ENCODE measurements at places on chromosomes 5 and 9. TPM values are rescaled to one million over a fixed set of nuclear protein-coding genes. Genes with fewer than 3 reads are reported as not detected.

- no peaks in the 10 kb centered on the region for H3K4me1 ChIP-seq
- H3K27me3 ChIP-seq, result peaks cover 9% of the 10 kb centered on the region
- no peak for DNase-seq
- H3K27ac ChIP-seq, result no peak overlapping the region
Observed at GRCh38 chr5:173645437-173645807, 29.0 kb upstream of the BOD1 start.

- peaks cover 74% of the 10 kb centered on the region for H3K36me3 ChIP-seq
- no peak for DNase-seq
- no peak overlapping the region for H3K27ac ChIP-seq
Observed at GRCh38 chr5:40828021-40828631, 6.9 kb downstream of the RPL37 start.

The PCDHB10 gene
- not detected for total RNA-seq

The NMUR2 gene
- not detected for total RNA-seq

The MEF2C gene
- total RNA-seq, result 8.9 TPM

DNA sequence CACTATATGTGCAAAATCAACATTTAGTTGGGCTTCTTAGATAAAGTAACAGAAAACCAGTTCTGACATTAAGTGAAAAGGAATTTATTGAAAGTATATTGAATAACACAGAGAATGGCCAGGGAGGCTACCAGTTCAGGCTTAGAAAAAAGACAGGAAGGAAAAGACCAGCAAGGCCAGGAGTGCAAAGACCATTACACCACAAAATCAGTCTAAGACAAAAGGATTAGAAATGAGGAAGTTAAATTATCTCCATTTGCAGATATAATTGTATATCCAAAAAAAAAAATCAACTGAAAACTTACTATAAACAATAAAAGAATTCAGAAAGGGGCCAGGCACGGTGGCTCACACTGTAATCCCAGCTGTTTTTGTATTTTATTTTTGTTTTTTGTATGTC, 4.8 kb upstream of the TEX10 start:
- H3K36me3 ChIP-seq, result peaks cover 14% of the 10 kb centered on the region
- H3K4me3 ChIP-seq, result no peak overlapping the region
- peaks cover 20% of the 10 kb centered on the region for H3K4me1 ChIP-seq
- H3K27ac ChIP-seq, result no peak overlapping the region

GRCh38 chr9:32264170-32264864, 120.1 kb upstream of the ACO1 start:
- DNase-seq, result no peak
- H3K4me3 ChIP-seq, result no peak overlapping the region
- H3K27ac ChIP-seq, result no peak overlapping the region
- no peaks in the 10 kb centered on the region for H3K4me1 ChIP-seq

DNA sequence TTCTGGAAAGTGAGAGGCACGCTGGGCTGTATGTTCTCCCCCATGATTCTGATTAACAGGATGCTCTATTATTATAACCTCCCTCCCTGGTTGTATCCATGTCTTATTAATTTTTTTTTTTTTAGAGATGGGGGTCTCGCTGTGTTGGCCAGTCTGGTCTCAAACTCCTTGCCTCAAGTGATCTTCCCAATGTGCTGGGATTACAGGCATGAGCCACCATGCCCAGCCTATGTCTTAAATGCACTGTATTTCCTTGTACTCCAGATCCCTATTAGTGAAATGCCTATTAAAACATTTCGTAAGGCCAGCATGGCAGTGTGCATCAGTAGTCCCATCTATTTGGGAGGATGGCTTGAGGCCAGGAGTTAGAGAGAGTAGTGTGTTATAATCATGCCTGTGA, 7.0 kb downstream of the TIGD6 start:
- H3K27me3 ChIP-seq, result no peaks in the 10 kb centered on the region
- H3K4me3 ChIP-seq, result no peak overlapping the region
- no peak overlapping the region for H3K27ac ChIP-seq
- no peak for DNase-seq

The PDE8B gene
- 0.52 TPM for total RNA-seq

Measured in naive thymus-derived CD8-positive, alpha-beta T cell (primary cell).